IPS-NIHi11 (cell line): ENCODE measurements at places on chromosomes 6 and 20.

DNA sequence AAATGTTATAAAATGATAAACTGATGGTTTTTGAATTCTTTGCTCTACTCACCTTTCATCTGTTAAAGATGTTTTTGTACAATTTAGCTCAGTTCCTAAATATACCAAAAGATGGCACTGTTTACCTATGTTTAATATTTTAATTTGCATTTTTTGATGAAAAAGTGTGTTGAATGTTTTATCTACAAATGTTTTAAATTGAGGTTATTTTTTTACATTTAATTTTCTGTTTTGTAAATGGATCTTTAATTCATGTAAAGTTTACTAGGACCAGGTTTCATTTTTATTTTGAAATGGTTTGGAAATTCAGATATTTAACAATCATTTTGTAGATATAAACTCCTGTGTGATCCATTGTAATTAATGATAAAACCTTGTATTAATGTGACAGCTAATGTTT lies 30.0 kb downstream of the CDKAL1 start:
- DNase-seq, result no peak

- no peak for DNase-seq
Observed at GRCh38 chr20:41258474-41258873, 59.1 kb downstream of the ZHX3 start.

DNA sequence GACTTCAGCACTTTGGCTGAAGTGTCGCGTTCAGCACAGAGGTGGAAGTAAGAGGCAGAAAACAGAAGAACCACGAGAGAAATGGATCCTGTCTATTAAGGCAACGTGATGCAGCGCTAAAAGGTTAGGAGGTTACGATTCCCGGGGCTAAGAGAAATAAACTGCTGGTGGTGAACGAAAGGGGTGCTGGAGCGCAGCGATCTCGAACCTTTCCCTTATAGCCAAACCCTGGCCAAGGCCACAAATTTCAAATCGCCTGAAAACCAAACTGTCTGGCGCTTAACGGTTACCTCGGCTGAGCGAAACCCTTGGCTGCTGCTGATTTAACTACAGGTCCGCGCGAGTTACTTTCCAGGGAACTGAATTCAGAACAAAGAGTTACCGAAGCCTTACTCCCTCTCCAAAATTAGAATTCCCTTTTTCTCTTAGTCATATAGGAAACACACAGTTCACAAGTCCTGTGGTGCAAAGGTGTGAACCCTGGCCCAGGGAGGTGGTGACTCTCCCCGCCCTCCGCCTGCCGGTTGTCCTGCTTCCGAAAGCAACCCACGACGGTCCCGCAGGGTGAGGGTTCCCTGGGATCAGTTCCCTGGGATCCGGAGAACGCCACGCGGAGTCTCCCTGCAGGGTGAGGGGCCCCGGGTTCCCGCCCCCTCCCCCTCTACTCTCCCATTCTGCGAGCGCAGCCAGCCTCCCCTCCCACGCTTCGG lies 1.3 kb upstream of the SLC35D3 start:
- peak; percentile 21 for DNase-seq

- DNase-seq, result no peak
Observed at GRCh38 chr6:168905451-168906090, 348.1 kb downstream of the THBS2 start.

- no peak for DNase-seq
Observed at GRCh38 chr6:1118287-1118647, 193.6 kb upstream of the FOXQ1 start.

GRCh38 chr20:9808166-9808565 lies 30.7 kb downstream of the PAK5 start:
- DNase-seq, result no peak

DNA sequence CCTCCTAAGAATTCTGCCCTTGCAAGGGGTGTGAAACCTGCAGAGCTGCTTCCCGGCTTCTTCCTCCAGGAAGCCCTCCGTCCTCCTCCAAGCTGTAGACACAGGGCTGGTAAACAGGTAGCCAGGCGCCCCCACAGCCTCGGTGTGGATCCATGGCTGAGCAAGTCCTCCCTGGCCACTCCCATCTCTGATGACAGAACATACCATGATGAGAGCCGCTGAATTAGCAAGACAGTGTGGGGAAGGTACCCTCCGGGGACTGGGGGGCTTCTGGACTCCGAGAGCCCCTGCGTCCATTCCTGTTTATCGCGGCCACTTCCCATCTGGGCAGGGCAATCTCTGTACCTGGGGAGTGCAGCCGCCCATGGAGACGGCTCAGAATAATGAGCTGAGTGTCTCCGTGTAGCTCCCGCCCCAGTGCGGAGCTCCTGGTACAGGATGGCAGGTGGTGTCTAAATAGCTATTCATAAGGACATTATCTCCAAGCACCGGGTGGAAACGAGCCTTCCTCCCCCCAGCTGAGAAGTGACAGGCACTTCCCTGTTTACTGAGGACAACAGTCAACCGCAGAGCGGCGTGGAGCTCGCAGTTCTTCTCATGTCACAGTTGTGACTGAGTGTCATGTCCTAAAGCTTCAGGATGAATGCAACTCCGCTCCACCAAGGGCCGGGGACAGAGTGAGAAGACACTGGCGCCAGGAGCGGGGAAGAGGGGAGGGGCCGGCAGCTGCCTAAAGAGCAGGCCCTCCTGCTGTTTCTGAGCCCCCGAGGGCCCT lies 22.7 kb upstream of the NTSR1 start:
- DNase-seq, result no peak

DNA sequence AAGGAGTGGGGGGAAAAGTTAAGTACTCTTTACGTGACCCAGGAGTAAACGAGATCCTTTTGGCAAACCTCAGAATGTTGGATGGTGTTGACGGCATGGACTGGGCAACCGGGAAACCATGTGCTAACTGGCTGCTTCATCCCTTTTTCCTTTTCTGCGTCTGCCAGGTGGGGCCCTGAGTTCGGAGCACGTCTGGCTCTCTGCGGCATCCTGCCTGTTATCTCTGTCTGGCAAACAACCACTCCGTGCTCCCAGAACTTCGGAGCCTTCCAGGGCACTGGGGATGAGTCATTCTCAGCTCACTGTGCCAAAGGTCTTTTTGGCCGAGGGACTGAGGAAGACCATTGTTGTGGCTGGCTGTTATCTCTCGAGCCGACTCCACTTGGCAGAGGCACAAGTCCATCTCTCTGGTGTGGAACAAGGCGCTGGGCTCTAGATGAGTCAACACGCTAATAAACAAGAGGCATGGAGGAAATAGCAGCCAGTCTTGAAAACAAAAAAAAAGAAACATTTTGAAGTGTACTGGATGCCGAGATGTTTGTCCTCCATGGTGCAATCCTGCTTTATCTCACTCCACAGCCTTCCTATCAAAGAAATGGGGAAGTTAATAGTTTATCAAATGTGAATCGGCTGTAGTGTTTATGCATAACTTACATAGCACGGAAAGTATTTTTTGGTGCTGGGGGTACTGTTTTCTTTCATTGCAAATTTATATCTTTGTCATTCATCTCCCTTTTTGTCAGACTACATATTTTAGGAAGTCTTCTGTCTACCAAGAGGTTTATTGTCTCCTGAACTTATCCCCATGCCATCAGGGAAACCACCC lies 64.6 kb upstream of the TXNDC5 start:
- DNase-seq, result no peak
